Activated T-helper 2 cell treated with anti-CD3 and anti-CD28 coated beads, Interferon-gamma antibody, Interleukin-2, Interleukin-4, amounts not matched to agents 10 μg/mL and 5 μg/mL and 100 μg/mL, durations not matched to agents 14 hours and 24 hours and 36 hours (primary cell): ENCODE measurements at places on chromosomes 5 and 9. TPM values are rescaled to one million over a fixed set of nuclear protein-coding genes. Genes with fewer than 3 reads are reported as not detected.

The MSMP gene
- 0.37 and 0.41 TPM in 2 replicates for total RNA-seq

The ANKRD55 gene
- 1.4 and 2.3 TPM in 2 replicates for total RNA-seq

The DNAH5 gene
- not detected in 2 replicates for total RNA-seq

The CSNK1A1 gene
- total RNA-seq = 176 and 194 TPM in 2 replicates

The ZNF608 gene
- not detected in 2 replicates for total RNA-seq

DNA sequence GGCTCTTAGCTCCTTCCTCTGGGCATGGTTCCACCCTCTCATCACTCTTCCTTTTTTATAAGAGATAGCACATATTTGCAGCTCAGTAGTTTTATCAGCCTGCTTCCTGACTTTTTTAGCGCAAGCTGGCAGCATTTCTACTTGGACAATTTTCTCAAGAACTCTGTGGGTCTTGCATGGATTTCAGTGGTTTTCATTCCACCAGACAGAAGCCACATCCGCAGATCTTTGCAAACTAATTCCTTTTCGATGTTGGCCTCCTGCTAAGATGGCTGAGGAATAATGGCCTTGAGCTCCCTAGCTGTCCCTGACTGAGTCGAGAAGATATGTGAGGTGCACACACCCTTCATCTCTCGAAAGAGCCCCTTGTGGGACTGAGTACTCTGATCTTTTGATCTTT is 49.5 kb downstream of the GALNT12 start:
- H3K4me3 ChIP-seq = no peak overlapping the region
- no peaks in the 10 kb centered on the region for H3K36me3 ChIP-seq
- DNase-seq = no peak
- H3K4me1 ChIP-seq = peaks cover under 1% of the 10 kb centered on the region

DNA sequence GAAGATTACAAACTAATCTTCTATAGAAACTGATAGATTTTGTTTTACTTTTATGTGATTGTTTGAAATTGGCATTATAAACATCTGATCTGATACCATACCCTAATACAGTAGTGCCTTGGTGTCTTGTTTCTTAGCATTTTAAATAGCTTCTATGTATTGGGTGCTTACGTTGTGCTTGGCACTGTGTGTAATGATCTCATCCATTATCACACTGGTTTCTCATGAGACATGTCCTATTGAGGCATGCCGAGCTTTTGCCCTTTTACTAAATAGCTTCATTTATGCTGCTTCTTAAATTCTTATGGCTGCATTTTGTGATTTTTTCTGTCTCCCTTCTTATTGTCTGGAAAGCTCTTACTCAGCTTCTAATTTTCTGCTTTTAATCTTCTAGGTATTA is 48.2 kb upstream of the TLR4 start:
- H3K27me3 ChIP-seq = no peaks in the 10 kb centered on the region
- no peaks in the 10 kb centered on the region for H3K36me3 ChIP-seq
- H3K4me1 ChIP-seq = no peaks in the 10 kb centered on the region
- no peak for DNase-seq
- no peak overlapping the region for H3K4me3 ChIP-seq

GRCh38 chr9:129619787-129620668 is 873 bp downstream of the C9orf50 start:
- no peak overlapping the region for H3K27ac ChIP-seq
- peaks cover 12% of the 10 kb centered on the region for H3K4me1 ChIP-seq
- peaks cover 2% of the 10 kb centered on the region for H3K36me3 ChIP-seq
- peak overlapping the region; percentile 33 for H3K4me3 ChIP-seq
- DNase-seq = no peak
- peaks cover 24% of the 10 kb centered on the region for H3K27me3 ChIP-seq

DNA sequence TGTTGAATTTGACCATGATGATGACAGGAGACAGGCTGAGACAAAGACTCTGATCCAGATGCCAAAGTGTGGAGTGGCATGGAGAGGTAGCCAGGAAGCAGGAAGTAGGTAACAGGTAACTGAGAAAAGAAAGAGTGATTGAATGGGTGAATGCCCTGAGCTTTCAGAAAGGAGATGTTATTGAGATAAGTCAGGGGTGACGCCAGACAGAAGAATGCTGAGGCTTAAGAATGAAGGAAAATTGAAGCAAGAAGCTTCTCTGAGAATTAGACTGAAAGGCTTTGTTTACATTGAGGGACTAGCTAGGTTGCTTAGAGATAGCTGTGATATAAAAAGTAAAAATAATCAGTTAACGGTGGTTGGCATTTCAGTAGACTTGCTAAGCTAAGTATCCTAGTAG is 165.7 kb downstream of the PSAT1 start:
- H3K36me3 ChIP-seq = no peaks in the 10 kb centered on the region
- no peak overlapping the region for H3K27ac ChIP-seq
- no peak overlapping the region for H3K4me3 ChIP-seq
- peaks cover 2% of the 10 kb centered on the region for H3K27me3 ChIP-seq

DNA sequence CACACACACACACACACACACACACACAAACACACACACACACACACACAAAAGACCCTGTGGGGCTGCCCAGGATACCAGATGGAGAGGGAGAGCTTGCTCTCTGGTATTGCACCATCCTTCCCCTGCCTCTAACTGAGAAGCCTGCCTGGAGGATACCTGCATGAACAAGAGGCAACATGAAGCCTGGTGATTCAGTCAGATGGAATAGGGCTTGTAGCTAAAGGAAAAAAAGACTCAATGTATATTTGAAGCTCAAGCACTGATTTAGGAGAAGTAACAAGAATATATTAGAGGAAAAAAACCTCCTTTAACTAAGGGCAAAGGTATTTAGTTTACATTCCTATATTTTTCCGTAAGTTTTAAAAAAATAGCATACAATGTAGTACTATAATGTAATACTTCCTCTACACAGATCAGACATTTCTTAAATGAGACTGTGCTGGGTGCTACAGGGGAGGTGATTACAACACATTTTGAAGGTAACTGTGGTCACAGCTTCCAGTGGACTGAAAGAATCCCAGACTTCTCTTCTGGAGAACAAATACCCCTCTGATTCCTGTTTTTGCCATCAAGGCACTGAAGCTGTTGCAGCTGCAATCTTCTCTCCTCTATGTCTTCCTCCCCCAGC is 169.3 kb downstream of the DCP2 start:
- no peak overlapping the region for H3K27ac ChIP-seq
- H3K27me3 ChIP-seq = peaks cover 19% of the 10 kb centered on the region
- no peak overlapping the region for H3K4me3 ChIP-seq
- no peak for DNase-seq

GRCh38 chr9:84174486-84174885 is 166.1 kb downstream of the SLC28A3 start:
- no peak overlapping the region for H3K27ac ChIP-seq
- no peak for DNase-seq
- H3K36me3 ChIP-seq = no peaks in the 10 kb centered on the region
- H3K4me1 ChIP-seq = peaks cover 2% of the 10 kb centered on the region

DNA sequence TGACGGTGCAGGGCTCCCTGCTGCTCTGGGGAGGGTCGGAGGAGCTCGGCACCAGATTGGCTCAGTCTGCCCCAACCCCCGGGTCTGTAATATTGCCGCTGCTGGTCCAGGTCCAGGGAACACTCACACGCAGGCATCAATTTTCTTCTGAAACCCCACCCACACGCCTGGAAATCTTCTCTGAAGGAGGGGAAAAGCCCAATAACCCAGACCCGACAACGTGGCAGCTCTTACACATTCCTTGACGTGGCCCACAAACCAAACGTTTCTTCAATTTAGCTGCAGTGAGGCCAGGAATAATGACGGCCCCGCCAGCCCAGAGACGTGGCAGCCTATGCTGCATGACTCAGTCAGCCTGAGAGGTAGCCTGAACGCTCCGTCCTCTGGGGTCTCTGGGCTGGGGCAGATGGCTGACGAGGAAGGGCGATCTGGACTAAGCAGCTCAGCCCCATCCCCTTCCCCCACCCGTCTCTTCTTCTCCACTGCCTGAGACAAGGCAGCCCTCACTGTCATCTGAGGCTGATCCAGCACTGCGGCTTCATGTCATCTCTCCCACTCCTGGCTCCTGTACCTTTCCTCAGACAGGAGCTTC is 9.9 kb upstream of the SPARC start:
- no peak for DNase-seq
- no peaks in the 10 kb centered on the region for H3K36me3 ChIP-seq

DNA sequence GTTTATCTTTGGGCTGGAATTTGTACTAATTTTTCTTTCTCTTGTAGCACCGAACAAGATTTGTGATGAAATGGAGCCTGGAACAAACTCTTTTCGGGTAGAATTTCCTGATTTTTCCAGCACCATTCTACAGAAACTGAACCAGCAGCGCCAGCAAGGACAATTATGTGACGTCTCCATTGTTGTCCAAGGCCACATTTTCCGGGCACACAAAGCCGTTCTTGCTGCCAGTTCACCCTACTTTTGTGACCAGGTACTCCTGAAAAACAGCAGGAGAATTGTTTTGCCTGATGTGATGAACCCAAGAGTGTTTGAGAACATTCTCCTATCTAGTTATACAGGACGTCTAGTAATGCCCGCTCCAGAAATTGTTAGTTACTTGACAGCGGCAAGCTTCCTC is 27.6 kb downstream of the ZBTB43 start:
- no peaks in the 10 kb centered on the region for H3K27me3 ChIP-seq
- no peak for DNase-seq
- H3K4me3 ChIP-seq = no peak overlapping the region
- peaks cover 46% of the 10 kb centered on the region for H3K4me1 ChIP-seq
- H3K36me3 ChIP-seq = peaks cover 42% of the 10 kb centered on the region

DNA sequence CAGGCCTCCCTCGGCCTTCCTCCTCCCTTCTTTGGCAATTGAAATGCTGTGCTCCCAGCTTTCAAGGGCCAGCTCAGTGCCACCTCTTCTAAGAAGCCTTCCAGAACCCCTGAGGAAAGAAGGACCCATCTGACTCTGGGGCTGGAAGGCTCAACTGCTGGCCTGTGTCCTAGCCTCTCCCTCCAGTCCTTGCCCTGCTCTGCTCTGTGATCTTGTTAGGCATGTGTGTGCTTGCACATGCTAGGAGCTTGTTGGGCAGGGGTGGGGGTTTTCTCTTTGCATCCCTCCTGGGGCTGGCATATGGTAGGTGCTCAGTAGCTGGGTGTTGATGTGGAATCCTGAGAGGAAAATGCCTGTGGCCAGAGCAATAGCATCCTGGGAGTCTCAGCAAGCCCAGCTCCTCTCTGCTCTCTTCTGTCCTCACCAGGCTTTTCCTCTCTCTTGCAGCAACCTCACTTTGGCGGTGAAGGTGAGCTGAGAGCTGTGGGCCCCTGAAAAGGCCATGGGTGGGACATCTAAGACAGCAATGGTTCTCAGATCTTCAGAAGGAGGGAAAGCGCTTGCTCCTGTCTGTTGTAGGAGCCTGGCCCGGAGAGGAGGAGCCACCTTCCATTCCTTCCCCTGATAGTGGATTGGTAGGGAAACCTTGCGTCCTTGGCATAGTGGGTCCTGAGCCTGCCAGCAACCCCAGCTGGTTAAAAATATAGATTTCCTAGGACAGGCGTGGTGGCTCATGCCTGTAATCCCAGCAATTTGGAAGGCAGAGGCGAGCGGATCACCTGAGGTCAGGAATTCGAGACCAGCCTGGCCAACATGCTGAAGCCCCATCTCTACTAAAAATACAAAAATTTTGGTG is 9.9 kb downstream of the DOLK start:
- no peak overlapping the region for H3K4me3 ChIP-seq
- H3K27ac ChIP-seq = no peak overlapping the region
- H3K36me3 ChIP-seq = no peaks in the 10 kb centered on the region
- H3K4me1 ChIP-seq = no peaks in the 10 kb centered on the region
- DNase-seq = no peak

GRCh38 chr5:88269222-88269771 is 652 bp upstream of the TMEM161B start:
- H3K27me3 ChIP-seq = no peaks in the 10 kb centered on the region
- DNase-seq = no peak
- H3K4me1 ChIP-seq = peaks cover 44% of the 10 kb centered on the region
- H3K36me3 ChIP-seq = peaks cover 68% of the 10 kb centered on the region
- H3K4me3 ChIP-seq = peak overlapping the region; percentile 99

GRCh38 chr9:125932012-125932411 is 184.8 kb downstream of the PBX3 start:
- H3K27ac ChIP-seq = no peak overlapping the region
- no peaks in the 10 kb centered on the region for H3K36me3 ChIP-seq
- no peaks in the 10 kb centered on the region for H3K27me3 ChIP-seq
- no peaks in the 10 kb centered on the region for H3K4me1 ChIP-seq

- H3K4me3 ChIP-seq = peak overlapping the region; percentile 81
- DNase-seq = no peak
- peaks cover 3% of the 10 kb centered on the region for H3K27me3 ChIP-seq
- H3K4me1 ChIP-seq = peaks cover 46% of the 10 kb centered on the region
Observed at GRCh38 chr5:151224372-151224771, 480 bp upstream of the CCDC69 start.

DNA sequence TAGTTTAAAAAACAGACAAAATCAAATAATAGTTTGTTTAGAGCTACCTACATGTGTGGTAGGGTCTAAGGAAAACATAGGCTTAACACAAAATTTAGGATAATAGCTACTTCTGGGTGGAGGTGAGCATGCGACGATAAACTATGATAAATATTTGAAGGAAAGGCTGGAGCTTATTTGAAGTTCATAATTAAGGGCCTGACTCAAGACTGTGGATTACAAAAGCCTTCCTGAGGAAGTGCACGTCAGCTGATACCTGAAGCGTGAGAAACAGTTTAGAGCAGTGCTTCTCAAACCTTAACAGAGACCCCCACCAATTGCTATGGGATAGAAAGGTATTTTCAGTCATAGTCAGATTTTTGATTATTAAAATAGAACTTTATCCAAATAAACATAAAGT is 20.4 kb upstream of the UBLCP1 start:
- H3K36me3 ChIP-seq = no peaks in the 10 kb centered on the region
- H3K4me1 ChIP-seq = peaks cover 25% of the 10 kb centered on the region
- no peak overlapping the region for H3K27ac ChIP-seq
- H3K27me3 ChIP-seq = no peaks in the 10 kb centered on the region
